ENCODE measurements at places on chromosomes 13 and 19.

- DNase-seq, result no peak
These were observed 4.4 kb downstream of the BCAT2 start for GRCh38 chr19:48806518-48806817.

DNA sequence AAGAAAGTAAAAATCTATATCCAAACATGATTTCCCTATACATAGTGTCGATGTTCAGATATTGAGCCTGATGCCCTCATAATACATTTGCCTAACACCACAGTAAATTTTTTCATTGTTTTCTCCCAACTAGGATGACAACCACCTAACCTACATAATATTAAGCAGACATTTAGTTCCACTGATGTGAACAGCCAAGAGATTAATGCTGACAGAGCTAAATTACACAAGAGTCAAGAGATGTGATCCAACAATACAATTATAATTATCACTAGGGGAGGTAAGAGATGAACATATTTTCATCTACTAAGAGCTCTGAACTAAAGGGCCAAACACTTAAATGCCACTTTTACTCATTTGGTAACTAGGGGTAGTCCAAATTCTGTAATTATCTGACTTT is 145.9 kb downstream of the DACH1 start:
- no peak for DNase-seq

- DNase-seq, result no peak
These were observed 190.9 kb upstream of the RNF113B start for GRCh38 chr13:98368019-98368418.

- no peak for DNase-seq
These were observed 19.5 kb upstream of the ALOX5AP start for GRCh38 chr13:30715837-30716236.

GRCh38 chr13:71576571-71576970 is 290.4 kb downstream of the DACH1 start:
- DNase-seq, result no peak

GRCh38 chr19:7394731-7395359 is 46.1 kb downstream of the ARHGEF18 start:
- DNase-seq, result peak; percentile 97

GRCh38 chr19:30449673-30450072 is 77.5 kb downstream of the ZNF536 start:
- no peak for DNase-seq

DNA sequence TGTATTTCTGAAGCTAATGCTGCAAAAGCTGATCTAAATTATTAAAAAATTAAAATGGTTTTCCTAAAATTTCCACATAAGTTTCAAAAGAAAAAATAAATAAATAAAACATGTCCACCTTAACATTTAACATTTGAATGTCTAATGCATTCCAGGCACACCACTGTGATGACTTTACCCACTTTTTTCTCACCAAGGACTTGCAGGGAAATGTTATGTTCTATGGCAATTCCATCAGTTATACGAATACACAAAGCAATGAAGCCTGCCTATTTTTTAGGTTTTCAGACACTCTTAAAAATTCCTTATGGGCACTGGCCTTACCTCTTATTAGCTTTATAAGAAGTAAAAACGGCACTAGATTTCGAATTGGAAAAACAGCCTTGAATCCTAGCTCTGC is 10.2 kb downstream of the TSC22D1 start:
- DNase-seq, result no peak

DNA sequence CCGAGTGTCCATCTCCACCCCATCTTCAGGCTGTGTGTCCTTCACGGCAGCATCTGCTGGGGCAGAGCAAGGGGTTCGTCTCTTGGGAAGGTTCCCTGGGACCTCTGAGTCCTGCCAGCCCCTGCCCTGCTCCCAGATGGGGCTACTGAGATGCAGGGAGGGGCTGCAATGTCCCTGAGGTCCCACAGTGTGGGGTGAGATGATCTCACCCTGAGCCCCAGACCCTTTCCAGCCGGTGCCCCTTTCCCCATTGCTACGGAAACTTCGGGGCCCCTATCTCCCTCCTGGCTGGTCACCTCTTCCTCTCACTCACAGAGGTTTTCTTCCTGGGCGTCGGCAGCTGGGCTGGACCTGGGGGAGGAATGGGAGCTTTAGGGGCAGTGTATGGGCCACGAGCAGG is 5.0 kb downstream of the LILRB2 start:
- no peak for DNase-seq

- DNase-seq, result no peak
These were observed 107.3 kb upstream of the STARD13 start for GRCh38 chr13:33392794-33393405.

DNA sequence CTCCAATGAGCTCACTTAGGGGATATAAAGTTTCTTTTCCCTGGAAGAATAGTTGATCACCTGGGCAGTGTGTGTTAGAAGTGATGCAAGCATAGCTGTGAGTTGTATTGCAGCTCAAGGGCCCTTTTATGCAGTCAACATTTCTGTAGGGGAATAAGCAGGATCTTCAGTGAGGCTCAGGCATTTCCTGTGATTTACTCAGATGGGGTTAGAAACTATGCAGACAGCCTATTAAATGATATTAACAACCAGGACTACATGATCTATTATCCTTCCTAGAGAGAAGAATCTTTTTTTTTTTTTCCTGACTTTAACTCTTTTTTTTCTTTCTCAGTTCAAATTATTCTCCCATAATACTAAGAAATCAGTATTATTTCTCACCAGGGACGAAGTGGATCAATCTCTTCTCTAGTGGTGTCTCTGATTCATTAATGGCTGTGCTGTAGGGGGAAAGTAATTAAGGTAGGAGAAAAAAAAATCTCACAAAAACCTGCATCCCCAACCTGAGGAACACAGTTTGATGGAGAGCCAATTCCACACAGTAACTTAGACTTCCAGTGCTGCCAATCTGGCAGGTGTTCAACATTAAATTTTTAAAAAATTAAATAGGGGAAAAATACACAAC is 126.4 kb upstream of the SLC10A2 start:
- no peak for DNase-seq

DNA sequence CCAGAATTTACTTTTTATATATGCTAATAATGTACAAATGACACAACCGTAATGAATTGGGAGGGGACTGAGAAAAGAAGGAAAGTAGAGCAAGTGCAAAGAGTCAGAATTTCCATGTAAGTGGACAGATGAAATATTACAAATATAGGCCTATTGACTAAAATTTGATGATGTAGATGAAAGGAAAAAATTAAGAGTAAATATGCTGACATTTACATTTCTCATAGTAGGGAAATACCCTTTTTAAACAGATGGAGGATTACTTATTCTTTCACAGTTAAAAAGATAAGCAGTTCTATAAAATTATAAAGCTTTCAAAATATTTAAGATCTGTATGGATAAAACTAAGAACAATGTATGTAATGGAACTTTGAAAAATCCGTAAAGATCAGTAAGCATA is 185.4 kb downstream of the NBEA start:
- DNase-seq, result no peak

DNA sequence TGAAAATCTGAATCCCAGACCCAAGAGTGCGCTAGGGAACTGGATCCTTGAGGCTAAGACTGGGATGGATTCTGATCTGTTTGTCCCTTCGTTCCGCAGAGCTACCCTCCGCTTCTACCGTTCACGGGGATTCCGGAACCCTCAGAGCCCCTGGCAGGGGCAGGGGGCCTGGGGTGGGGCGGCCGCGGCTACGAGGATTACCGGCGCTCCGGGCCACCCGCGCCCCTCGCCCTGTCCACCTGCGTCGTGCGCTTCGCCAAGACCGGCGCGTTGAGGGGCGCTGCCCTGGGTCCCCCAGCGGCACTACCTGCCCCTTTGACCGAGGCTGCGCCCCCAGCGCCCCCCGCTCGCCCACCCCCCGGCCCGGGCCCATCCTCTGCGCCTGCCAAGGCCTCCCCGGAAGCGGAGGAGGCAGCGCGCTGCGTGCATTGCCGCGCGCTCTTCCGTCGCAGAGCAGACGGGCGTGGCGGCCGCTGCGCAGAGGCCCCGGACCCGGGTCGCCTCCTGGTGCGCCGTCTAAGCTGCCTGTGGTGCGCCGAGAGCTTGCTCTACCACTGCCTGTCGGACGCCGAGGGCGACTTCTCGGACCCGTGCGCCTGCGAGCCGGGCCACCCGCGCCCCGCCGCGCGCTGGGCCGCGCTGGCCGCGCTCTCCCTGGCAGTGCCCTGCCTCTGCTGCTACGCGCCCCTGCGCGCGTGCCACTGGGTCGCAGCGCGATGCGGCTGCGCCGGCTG is 7.1 kb downstream of the SPRED3 start:
- no peak for DNase-seq

DNA sequence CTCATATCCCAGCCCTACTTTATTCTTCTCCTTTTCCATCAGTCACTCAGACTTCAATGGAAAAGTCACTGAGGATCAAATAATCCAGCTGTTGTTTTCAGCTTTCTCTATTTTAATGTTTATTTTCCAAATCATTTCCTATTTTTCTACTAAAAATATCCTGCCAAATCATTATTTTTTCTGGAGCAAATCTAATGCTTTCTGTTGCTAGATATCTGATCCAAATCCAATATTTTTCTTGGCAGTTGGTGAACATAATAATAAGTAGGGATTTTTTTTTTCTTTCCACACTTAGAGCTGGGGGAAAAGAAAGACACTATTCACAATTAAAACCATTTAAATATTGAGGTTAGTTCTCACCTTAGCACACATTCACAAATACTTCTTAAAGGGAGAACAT is 656.1 kb downstream of the DACH1 start:
- no peak for DNase-seq

DNA sequence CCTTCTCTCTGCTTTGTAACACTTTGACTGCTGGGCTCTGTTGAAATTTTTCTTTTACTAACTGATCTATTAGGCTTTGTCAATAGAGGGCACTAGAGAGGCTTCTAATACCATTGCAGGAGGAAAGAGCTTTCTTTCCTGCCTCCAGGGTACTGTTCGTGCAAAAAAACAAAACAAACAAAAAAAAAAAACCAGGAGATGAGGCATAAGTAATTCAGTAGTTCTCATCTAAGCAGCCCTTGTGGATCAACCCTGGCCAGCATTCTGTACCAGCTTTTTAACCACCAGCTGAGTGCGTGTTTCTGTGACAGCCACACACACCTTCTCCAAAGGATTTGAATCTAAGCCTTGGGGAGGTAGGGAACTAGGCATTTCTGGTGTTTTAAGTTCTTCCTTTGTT is 1707.6 kb upstream of the SLC10A2 start:
- no peak for DNase-seq

DNA sequence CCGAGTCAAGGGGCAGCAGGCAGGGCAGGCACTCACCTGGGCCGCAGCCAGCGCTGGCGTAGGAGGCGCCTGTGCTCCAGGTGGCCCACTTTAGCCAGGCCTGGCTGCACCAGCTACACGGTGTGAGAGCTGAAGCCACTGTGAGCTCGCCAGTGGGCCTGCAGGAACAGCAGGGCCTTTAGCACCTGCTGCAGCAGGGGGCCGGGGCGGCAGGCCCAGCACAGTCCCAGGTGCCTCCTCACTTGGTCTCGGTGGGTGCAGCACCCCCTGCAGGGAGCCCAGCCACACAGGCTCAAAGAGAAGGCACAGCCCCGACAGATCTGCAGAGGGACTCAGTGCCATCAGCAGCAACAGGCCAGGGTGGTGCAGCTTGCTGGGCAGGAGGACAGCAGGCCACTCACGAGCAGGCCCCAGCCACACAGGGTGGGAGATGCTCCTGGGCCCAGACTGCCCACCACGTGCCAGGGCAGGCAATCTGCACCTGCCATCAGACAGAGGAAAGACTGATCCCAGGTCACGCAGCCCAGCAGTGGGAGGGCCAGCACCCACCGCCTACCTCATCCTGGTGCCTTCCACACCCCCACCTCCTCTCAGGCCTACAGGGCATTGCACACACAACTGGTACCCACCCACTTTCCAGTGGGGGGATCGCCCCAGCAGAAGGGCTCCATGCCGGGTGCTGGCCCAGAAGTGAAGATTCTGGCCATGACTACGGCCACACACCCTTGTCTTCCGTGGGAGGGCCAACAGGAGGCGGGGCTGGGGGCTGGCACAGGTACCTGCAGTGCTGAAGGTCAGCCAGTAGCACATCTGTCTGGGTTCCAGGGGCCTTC is 15.8 kb downstream of the ARHGAP33 start:
- DNase-seq, result no peak

DNA sequence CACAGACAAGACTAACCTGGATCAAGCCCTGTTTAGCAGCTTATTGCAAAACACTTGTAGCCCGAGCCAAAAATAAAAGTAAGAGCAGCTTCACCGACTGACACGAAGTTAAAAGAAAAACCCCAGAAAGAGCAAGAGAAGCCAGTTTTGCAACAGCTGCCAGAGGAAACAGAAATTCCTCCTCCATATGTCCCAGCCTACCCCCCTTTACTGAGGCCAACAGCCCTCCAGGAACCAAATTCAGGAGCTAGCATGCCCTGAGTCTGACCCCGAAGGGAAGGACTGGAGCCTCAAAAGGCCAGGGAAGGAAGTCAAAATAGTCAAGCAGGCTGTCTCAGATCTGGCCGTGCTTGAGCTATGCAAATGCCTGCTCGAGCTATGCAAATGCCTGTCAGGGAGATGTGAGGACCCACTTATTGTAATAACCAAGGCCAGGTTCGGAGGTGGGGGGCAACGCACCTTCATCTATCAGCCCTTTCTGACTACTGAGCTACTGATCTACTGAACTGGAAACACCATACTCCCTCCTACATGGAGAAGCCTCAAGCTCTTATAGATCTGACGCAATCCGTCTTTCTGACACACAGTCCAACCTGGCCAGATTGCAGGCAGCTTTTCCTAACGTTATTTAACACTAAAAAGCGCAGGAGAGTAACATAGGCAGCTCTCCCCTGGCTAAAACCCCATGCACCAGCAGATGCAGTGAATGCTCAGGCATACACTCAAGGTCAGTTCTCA is 6.7 kb downstream of the SIGLEC11 start:
- no peak for DNase-seq

- no peak for DNase-seq
These were observed 1417.1 kb upstream of the ATXN8OS start for GRCh38 chr13:68690567-68690966.

DNA sequence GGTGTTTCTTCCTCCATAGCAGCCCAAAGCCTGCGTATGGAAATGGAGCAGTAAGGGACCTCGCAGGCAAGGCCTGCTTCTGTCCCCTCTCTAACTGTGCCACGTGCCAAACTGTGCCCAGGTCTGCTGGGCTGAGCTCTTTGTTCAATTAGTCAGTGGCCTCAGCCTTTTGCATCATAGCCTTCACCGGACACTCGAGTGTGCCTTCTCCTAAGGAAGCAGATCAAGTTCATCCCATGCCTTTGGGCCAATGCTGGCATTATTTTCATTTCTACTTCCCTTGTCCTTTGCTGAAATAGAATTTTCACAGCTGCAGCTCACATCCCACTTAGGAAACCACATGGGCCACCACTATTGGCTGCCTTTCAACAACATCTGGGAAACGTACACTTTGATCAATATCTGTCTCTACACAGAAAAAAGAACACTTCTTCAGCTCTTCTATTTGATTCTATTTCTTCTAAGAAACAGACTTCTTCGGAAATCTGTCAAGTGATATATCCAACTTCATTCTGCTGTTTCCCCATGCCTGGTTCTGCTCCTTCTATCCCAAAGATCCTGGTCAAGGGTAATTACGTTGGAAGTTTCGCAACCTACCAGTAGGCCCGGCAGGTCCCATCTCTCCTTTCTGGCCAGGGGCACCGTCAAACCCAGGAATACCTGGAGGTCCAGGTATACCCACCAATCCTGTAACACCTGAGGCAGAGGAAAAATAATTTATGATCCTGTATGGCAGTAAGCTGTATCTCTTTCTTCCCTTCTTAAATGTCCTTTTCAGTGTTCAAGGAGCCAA is 143.9 kb downstream of the COL4A1 start:
- DNase-seq, result no peak
